ENCODE measurements at places on chromosomes 2 and 18.

GRCh38 chr2:224069172-224069571, 30.1 kb upstream of the SERPINE2 start:
- no peak for DNase-seq

GRCh38 chr2:212727751-212728150, 189.1 kb upstream of the ERBB4 start:
- no peak for DNase-seq

DNA sequence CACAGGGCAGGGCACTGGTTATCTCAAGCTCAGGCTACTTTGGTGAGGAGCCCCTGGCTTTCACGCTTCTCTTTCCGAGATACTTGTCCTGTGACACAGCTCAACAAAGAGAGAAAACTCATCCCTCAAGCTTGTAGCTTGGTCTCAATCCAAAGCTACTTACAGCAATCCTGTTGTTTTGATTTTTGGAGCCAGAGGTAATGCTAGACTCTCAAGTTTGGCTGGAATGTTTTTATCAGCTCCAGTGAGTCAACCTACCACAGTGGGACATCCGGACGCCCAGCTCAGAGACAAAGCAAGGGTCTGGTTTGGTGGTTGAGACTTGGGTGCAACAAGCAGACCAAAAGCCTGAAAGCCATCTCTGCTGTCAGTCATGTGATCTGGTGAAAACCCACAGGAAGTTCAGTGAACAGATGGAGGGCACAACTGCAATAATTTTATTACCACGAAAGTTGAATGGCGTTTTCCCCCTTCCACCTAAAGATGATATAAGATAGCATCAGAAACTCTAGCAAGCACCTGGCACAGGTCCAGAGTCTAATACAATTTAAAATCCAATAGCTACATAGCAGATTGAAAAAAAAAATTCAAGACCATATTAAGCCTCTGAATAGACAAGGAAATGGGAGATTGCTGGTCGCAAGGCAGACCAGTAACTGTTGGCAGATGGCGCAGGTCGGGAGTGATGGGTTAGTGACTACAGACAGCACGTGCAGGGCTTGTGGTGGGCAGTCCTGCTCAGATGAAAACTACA, 102.3 kb upstream of the SMAD7 start:
- no peak for DNase-seq

DNA sequence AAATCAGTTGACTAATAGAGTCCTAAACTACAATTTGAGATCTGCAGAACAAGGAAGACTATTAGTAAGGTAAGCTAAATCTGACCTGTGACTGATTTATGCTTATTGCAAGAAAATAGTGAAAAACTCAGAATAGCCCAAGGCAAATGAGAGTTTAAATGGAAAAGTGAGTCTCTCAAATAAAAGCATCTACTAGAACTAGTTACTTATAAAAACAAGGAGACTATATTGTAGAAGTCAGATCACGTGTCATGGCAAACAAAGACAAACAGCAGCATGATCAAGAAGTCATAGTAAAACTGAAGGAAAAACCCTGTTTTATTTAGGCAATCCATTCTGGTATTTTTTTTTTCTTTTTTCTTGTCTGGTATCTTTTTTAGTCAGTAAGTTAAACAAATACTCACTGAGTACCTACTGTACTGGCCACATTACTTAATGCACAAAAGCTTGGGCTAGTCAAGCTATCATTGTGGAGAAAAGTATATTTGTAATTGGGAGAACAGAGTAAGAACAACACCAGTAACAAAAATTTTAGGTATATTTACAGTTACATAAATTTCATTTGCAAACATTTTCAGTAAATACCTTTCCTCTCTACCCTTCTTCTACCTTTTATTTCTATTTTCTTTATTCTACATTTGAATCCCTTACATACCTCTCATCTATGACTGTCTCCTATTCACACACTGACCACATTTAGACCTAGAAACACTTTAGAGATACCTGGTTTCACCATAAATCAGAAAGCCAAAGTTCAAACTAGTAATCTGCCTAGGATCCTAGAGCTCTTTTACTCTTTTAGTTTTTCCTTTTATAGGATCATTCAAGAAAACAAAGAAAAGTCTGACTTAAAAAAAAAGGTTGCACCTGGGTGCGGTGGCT, 23.7 kb downstream of the CCDC88A start:
- no peak for DNase-seq

DNA sequence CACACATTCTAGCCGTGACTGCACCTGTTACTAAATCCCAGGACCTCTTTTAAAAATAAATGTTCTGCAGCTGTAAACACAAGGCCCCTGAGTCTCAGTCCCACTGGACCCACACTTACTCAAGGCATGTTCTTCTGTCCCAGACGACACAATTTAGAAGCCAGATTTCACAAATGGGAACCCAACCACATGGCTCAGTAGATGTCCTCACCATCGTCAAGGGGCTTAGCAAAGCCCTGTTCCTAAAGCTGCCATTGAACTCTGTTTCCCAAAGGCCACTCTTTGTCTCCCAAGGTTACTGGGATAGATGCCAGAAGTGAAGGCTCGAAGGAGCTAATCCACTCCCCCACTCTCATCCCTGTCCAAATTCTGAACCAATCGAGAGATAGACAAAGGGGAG, 301.0 kb downstream of the GALR1 start:
- DNase-seq = no peak

- DNase-seq = no peak
Measured at GRCh38 chr2:145339646-145340045, 819.7 kb upstream of the ZEB2 start.

- no peak for DNase-seq
Measured at GRCh38 chr2:60334610-60335009, 218.8 kb downstream of the BCL11A start.

GRCh38 chr2:217393585-217394032, 533.7 kb upstream of the TNP1 start:
- no peak for DNase-seq

DNA sequence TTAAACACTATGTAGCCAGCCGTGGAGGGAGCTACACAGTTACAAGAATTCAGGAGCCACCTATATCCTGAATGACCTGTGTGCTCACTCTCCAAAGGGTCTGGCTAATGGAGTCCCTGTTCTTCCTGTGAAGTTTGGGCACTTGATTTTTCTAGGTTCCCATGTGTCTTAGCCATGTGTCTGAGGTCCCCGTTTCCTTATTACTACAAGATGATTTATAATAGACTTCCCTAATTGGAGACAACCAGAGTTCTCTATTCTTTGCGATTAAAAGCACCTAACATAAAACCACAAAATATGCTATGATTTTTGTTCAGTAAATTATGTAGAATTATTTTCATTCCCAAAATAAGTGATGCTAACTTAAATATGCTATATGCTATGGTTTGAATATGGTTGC, 83.4 kb downstream of the PDK1 start:
- no peak for DNase-seq

DNA sequence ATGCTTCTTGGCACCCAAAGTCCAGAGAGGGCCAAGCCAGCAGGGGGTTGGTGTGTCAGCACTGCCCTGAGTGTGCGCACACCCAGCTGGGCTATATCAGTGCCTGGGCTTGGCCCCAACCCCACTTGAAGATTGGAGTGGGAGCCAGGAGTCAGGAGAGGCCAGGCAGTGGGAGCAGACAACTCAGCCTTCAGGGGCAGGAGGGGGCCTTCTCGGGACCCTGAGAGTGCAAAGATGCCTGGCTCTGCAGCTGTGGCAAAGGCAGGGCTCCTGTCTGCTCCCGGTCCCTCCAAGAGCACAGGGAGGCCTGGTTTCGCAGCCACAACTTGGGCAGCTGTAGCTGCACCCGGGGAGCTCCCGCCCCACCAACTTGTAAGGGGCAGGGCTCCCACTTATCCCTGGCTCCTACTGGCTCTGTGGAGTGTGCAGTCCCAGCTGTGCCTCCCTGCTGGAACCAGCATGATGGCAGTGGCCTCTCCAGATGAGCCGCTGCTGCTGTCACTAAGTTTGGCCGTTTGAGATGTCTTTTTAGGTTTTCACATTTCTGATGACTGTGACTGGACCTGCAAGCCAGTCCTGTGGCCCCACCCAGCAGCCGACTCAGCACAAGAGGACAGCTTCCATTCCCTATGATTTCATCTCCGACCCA, 148.8 kb upstream of the HS6ST1 start:
- DNase-seq = no peak

GRCh38 chr2:46173636-46174250, 123.5 kb upstream of the EPAS1 start:
- DNase-seq = no peak

- no peak for DNase-seq
Measured at GRCh38 chr18:2881088-2881839, 34.5 kb downstream of the EMILIN2 start.

GRCh38 chr2:99775585-99775984, 285.8 kb upstream of the REV1 start:
- DNase-seq = no peak

- no peak for DNase-seq
Measured at GRCh38 chr18:302097-302496, 34.2 kb upstream of the THOC1 start.

GRCh38 chr2:240208096-240208495, 67.6 kb upstream of the OTOS start:
- no peak for DNase-seq

- no peak for DNase-seq
Measured at GRCh38 chr2:62938126-62938525, 112.5 kb upstream of the OTX1 start.

GRCh38 chr2:179677077-179677688, 184.2 kb downstream of the ZNF385B start:
- DNase-seq = no peak

GRCh38 chr2:199433204-199433832, 24.4 kb downstream of the SATB2 start:
- DNase-seq = no peak

DNA sequence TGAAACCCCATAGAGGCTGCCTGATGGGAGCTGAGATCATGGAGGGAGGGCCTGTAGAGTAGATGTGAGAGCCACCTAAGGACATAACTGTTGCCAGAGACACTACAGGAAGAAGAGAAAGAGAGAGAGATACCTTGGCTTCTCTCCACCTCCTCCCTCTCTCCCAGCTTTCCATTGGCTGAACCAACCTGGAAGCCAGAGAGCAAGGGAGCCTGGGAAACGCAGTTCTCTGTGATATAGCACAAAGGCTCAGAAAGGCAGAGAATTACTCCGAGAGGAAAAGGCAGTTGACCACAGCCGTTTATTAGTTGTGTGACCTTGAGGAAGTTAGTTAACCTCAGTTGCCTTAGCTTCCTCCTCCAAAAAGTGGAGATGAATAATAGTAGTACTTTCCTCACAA, 37.7 kb upstream of the MAT2A start:
- no peak for DNase-seq

DNA sequence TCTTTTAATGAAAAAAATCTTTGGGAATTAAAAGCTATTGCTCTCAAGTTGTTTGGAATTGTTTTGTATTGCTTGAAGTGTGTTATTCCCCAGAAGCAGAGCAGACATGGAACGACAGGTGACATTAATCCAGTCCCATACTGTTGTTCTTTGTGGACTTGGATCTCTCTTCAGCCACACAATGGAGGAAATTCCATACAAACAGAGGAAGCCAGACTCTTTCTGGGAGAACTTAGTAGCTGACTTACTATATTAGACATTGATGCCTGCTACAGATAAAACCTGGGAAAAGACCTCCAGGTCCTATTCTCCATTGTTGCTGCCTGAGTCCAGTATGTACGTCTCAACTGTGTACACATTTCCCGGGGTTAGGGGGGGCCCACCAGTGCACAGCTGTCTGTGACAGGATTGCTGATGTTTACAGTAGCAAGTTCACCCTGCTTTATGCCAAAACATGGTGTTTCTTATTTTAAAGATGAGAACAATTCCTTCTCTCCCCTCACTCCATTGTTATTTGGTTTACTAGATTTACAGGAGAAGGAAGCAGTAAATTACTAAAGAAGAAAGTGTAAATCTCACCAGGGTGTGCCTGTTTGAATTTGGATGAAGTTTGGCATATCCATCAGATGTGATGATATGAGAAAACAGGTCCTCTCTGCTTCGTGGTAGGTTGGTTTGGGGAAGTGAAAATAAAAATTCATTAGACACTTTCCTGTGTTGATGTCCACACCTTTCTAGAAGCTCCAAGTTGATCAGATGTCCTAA, 142.4 kb upstream of the RBBP8 start:
- no peak for DNase-seq

GRCh38 chr2:198033626-198034025, 229.2 kb downstream of the PLCL1 start:
- DNase-seq = no peak

- no peak for DNase-seq
Measured at GRCh38 chr18:8238507-8238906, 370.7 kb upstream of the RAB12 start.

- no peak for DNase-seq
Measured at GRCh38 chr2:222722327-222722946, 51.0 kb downstream of the MOGAT1 start.

DNA sequence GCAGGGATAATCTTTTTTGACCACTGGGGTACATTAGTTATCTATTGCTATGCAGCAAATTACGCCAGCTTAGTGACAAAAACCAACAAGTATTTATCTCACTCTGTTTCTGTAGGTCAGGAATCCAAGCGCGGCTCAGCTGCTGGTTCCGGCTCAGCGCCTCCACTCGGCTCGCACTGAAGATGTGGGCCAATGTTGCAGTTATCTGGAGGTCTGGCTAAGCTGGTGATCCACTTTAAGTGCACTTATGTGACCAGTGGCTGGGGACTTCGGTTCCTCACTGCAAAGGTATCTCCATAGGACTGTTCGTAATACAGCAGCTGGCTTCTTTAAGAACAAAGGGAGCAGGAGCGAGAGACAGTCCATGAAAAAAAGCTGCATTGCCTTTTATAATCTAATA, 591.9 kb downstream of the TMEM182 start:
- no peak for DNase-seq

- no peak for DNase-seq
Measured at GRCh38 chr2:239506101-239506857, 105.5 kb upstream of the HDAC4 start.

GRCh38 chr2:149984311-149984710, 396.7 kb upstream of the MMADHC start:
- no peak for DNase-seq

GRCh38 chr2:205245652-205246051, 436.6 kb upstream of the NRP2 start:
- no peak for DNase-seq

GRCh38 chr2:61718965-61719364, 134.9 kb downstream of the FAM161A start:
- no peak for DNase-seq

DNA sequence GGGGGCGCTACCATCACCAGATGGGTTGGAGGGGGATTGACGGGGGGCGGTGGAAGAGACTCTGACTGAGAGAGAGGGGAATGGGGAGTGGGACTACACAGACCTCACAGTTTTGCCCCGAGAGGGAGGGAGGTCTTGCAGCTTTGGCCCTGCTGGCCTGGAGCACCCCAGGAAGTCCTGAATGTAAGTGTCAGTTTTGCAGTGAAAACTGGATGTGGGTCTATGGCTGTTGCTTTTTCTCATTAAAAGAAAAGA, 2.4 kb downstream of the TCF7L1 start:
- no peak for DNase-seq
